ENCODE measurements at places on chromosomes 5 and 9.
A peak's percentile ranks its signal among the peaks of the same experiment; 100 is the strongest.

GRCh38 chr9:133640580-133641395 is 4.6 kb downstream of the DBH start:
- no peak for DNase-seq

DNA sequence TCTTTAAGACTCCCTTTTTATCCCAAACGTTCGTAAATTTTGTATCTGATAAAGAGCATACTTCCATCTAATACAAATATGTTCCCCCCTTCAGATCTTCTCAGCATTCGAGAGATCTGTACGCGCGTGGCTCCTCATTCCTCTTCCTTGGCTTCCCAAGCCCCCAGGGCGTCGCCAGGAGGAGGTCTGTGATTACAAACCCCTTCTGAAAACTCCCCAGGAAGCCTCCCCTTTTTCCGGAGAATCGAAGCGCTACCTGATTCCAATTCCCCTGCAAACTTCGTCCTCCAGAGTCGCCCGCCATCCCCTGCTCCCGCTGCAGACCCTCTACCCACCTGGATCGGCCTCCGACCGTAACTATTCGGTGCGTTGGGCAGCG is 19.9 kb downstream of the CDKN2A start:
- DNase-seq, result no peak

DNA sequence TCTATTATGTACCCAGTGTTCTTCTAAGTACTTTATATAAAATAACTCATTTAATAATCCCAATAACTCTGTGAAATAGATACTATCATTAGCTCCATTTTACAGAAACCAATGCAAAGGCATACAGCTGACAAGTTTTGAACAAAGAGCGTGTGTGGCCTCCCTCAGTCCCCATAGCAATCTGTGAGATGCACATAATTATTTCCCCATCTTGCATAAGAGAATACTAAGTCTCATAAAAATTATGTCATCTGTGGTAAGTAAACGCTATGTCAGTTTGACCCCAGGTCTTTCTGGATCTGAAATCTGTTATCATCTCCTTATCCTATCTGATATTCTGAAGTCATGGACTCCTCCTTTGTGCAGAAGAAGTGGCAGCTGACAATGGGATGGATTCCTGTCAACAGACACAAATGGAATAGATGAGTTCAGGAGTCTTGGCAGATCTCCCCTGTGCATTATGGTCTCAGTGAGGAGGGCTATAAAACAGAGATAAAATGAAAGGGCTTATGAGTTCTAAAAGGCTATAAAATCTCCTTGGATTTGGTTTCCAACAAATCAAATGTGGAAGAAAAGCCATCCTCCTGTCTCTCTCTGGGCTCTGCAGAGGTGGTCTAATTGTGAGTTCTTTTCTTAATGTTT is 162.5 kb upstream of the TLE4 start:
- no peak for DNase-seq

DNA sequence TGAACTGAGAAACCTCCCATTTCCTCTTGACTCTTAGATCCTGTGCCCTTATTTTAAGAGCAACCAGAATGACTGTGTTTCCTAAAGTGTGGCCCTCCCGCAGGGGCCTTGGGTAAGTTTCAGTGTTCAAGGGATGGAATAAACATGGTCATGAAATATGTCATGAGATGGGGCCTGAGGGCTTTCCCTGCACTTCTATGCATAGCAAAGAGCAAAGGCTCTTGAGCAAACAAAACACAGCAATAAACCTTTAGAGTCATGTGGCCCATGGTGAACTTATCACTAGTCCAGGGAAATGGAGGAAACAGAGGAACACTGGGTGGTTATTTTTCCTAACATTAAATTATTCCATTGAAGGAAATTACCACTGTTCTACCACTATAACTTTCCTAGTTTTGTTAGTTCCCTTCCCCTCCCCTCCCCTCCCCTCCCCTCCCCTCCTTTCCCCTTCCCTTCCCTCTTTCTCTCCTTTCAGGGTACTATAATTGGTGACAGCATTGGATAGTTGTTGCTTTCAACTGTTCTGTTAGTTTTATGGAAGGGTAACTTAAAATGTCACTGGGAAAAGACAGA is 72.4 kb downstream of the CTSL start:
- peak; percentile 17 for DNase-seq

- peak; percentile 92 for DNase-seq
Measured at GRCh38 chr5:1644810-1645571, 121.2 kb upstream of the LPCAT1 start.

- no peak for DNase-seq
Measured at GRCh38 chr5:5588887-5589826, 166.7 kb downstream of the ICE1 start.

DNA sequence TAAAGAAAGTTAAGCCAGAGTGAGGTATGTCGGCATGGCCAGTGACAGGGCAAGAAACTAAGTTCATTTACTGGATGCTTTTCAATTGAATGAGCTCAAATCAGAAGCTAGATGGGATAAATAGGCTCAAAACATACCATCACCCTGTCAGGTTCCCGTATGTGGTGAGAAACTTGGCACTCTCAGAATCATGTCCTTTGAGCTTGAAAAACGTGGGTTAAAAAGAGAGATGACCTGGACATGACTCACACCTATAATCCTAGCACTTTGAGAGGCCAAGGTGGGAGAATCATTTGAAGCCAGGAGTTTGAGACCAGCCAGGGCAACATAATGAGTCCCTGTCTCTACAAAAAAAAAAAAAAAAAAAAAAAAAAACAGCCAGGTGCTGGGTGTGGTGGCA is 121.7 kb upstream of the RGMB start:
- DNase-seq, result peak; percentile 29

- no peak for DNase-seq
Measured at GRCh38 chr5:112264151-112264550, 154.9 kb downstream of the EPB41L4A start.

DNA sequence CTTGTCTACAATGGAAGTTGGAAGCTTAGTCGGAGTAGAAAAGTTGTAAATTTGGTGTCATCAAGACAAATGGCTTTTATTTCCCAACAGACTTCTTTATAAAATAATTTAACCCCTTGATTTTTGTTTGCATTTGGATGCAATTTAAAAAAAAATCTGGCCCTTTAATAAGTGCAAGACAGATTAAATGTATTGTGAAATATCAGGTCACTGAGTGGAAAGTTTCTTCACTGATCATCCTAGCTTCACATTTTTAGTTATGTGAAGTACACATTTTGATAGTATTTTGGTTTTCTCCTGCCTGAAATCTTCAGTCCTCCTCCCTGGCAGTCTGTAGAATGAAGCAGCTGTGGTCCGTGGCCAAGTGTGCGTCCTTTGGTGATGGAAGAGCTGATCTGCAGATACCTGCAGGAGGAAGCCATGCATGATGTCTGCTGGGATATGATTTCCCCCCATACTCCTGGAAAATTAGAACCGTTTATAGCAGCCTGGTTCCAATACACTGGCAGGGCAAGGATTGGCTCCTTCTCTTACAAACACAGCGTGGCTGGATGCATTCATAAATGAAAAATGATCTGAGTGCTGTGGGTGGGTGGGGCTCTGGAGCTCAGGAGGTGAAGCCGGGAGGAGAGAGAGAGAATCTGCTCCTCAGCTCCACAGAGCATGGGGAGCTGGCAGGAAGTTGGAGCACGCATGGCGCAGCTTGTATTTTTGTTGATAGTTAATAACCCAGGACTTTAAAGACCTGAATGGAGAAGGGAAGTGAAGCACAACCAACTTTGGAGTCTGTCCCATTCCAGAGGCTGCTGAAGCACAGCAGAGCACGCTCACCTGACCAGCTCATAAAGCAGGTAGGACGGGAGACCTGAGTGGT is 238.4 kb downstream of the GOLPH3 start:
- DNase-seq, result no peak
